NCI-H446 treated with DMSO at 0.1 percent for 48 hours (cell line): ENCODE measurements at places on chromosomes 7 and 10.

- DNase-seq = no peak
Measured at GRCh38 chr7:144588559-144589051, 185.1 kb upstream of the NOBOX start.

- no peak for DNase-seq
Measured at GRCh38 chr10:76150139-76150875, 718.9 kb downstream of the LRMDA start.

GRCh38 chr7:36475381-36475780, 85.7 kb downstream of the ANLN start:
- no peak for DNase-seq

- DNase-seq = peak; percentile 18
Measured at GRCh38 chr7:47968847-47969774, 10.3 kb downstream of the HUS1 start.

DNA sequence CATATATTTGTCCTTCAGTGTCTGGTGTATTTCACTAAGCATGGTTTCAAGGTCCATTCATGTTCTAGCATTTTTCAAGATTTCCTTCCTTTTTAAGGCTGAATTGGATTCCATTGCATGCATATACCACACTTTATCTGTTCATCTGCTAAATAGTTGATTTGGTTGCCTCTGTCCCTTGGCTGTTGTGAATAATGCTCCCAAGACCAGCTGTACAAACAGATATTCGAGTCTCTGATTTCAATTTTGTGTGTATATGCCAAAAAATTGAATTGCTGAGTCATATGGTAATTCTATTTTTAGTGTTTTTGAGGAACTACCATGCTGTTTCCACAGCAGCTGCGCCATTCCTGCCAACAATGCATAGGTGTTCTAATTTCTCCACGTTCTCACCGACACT, 216.4 kb downstream of the NRG3 start:
- DNase-seq = peak; percentile 34

DNA sequence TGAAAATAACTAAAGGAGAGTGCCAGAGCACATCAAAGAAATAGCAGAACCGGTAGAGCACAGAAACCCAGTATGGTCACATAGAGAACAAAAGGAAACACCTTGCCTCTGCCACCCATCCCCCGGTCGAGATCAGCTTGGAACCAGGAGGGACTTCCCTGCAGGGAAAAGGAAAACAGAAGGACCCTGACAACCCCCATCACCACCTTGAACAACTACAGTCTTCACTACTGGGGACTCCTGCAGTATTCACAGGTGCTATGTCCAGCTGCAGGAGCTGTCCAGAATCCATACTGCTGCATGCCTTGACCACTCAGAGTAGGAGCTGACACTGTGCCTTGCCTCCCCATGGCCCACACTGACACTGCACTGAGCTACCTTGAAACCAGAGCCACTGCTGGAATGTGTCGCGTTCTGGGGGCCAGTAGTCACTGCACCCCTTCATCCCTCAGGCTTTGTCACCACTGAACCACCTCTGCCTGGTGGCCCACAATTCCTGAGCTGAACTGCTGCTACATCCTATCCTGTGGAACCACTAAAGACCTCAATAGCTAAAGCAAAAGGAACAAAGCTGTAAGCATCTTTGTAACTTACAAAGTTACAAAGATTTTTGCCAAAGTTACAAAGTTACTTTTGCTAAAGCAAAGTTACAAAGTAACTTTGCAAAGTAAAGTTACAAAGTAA, 66.8 kb downstream of the TRIL start:
- no peak for DNase-seq

DNA sequence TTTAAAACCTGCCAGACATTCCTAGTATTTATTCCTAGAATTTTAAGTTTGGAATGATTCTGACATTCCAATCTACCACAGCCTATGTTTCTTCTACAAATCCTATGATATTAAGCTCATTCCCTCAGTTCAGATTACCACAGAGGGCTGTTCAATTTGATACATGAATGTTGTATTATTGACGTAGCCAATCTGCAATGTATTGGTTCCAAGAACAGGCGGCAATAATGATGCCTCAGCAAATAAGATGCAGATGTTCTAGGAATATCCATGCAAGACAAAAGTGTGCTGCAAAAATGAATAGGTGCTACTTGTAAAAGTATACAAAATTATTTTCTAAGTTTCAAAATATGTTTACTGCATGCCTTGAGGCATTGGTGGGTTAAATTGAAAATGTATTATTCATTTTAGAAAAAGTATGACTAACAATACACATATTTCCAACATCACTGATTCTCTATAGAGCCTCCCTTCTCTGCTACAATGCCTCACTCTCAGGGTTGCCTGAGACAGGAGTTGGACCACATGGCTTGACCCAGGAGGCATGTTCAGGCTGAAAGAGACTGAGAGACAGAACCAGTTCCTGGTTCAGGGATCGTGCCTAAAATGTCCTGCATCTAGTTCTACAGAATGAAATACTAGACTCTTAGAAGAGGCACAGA, 94.1 kb upstream of the CREB5 start:
- no peak for DNase-seq

GRCh38 chr7:64628192-64628591, 37.7 kb upstream of the ZNF107 start:
- no peak for DNase-seq

DNA sequence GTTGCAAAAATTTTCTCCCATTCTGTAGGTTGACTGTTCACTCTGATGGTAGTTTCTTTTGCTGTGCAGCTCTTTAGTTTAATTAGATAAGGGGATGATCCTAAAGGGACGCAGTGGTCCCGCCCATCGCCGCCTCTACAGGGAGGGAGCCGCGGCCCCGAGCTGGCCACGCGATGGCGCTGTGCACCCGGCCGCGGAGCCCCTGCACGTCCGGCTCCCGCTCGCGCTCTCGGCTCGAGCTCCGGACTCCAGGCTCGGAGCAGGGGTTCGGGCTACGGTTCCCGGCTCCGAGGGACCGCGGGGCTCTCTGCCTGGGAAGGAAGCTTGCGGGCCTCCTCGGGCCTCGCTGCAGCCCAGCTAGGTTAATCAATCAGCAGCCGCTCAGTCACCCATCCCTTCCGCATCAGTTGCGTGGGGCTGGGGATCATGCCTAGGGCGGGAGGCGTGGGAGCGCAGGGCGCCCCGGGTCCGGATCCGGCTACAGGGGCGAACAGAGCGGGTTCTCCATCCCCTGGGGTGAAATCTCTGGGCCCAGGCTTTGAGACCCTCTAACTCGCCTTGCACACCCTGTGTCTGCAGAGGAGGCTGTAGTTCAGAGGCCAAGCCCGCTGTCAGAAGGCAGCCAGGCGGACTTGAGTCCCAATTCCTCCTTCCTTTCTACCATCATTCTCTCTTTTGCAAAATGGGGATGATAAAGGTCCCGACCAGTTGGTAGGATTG, 97.9 kb downstream of the WDR11 start:
- DNase-seq = no peak

DNA sequence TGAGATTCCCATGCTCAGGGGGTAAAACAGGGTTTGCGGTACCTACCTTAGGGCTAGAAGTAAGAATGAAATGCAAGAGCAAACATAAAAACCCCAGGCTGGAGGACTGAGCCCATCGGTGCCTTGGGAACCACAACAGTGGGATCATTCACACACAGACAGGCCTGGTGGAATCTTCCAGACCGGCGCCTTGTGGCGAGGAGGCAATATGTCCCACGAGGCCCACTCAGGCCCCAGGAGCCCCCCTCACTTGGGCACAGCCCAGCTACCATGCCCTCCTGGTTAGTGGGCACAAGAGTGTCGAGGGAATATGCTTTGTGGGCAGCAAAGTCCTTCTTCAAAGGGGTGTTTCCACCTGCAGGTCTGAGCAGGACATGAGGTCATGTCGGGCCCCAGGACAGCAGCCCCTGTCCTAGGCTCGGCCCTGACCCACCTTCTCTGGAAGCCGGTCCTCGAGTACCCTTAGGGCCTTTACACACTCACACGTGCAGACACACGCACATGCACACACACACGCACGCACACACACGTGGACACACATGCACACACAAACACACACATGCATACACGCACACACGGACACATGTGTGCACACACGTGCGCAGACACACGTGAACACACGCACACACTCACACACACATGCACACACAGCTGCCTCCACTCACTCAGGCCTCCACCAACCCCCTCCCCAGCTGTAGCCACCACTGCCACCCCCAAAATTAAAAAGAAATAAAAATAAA, 51.5 kb upstream of the MYL10 start:
- no peak for DNase-seq

GRCh38 chr7:22723637-22724036, 3.4 kb upstream of the IL6 start:
- no peak for DNase-seq

GRCh38 chr7:133742709-133743538, 384.2 kb upstream of the LRGUK start:
- peak; percentile 27 for DNase-seq
